Tibial artery (tissue), 4 donors: ENCODE measurements at places on chromosomes 6 and 20.

GRCh38 chr6:56238352-56238751 is 9.0 kb downstream of the COL21A1 start:
- no peak for DNase-seq

DNA sequence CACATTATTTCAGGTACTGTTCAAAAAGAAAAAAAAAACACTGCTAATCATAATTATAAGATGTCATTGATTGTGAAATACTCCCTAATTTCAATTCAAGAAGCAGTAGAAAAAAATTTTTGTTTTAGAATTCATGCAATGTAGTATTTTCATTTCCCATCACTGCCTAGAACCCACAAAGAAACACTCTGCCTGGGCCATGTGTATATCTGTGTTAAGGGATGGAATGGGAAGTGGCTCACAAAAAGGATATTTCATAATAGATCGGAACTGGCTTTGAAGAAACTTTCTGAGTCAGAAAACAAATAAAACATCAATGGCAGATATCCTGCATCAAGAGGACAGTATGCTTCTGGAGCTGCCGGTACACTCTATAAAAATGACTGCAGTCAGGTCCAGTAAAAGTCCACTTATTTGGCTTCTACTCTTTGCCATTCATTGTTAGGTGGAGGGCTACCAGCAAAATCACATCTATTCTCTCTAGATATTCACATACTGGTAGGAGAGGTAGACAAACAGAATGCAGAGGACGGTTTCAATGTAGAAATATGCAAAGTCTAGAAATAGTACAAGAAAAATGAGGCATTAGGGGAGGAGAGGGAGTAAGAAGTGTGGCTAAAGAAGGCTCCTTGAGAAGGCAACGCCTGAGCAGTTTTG is 135.0 kb upstream of the TNFAIP3 start:
- DNase-seq, result no peak

- no peak for DNase-seq
Observed at GRCh38 chr6:151128763-151129370, 110.9 kb upstream of the AKAP12 start.

- DNase-seq, result no peak
Observed at GRCh38 chr6:47209632-47210031, 100.1 kb downstream of the TNFRSF21 start.

DNA sequence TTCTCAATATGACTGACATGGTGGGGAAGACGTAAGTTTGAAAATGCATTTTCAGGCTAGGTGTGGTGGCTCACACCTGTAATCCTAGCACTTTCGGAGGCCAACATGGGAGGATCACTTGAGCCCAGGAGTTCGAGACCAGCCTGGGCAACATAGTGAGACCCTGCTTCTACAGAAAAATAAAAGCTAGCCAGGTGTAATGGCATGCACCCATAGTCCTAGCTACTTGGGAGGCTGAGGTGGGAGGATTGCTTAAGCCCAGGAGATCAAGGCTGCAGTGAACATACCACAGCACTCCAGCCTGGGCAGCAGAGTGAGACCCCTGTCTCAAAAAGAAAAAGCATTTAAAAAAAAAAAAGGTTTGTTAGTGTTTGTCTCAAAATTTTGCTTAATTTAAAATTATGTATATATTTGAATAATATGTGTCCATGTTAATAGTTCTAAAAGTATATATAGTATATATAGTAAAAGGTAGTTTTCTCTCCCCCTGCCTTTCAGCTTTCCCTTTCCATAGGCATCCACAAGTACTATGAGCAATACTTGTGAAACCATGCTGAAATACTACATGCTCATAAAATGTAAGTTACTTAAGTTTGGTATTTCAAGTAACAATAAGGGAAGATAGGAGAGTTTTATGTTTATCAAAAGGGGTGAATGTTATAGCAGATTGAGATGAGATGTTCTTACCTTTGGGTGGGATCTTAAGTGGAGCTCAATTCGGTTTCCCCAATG is 15.1 kb downstream of the PTPRA start:
- no peak for DNase-seq

DNA sequence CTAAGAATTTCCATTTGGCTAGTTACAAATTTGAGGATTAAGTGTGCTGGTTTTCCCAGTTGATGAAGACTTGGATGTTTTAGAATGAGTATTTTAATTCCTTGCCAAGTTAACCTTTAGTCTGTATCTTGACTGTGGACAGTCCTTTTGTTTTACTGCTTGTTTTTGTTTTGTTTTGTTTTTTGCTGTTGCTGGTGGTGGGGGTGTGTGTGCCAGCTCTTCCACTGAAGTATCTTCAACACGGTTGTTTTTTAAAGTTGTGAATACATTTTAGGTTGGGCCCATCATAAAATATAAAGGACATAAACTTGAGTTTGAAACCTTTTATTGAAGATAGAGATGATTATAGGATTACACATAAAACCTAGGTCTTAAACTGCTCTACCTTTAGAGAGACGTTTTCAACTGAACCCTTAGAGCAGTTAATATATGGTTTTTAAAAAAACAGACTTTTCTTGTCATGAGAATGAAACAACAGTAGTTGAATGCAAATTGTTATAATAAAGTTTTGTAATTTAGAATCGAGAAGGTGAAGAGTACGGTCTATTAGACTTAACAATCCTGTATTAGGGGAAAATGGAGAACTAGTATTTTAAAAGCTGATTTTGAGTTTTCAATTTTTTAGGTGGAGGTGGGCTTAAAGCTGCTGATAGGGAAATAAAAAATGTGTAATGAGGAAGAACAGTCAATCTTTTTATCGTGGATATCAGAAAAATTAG is 4.0 kb downstream of the QKI start:
- no peak for DNase-seq
